ENCODE measurements at places on chromosomes 12 and 14. TPM values are rescaled to one million over a fixed set of nuclear protein-coding genes. Genes with fewer than 3 reads are reported as not detected.

The ARMH4 gene
- total RNA-seq = not detected

GRCh38 chr12:57299514-57300016, 48.6 kb upstream of the STAC3 start:
- DNase-seq = no peak

DNA sequence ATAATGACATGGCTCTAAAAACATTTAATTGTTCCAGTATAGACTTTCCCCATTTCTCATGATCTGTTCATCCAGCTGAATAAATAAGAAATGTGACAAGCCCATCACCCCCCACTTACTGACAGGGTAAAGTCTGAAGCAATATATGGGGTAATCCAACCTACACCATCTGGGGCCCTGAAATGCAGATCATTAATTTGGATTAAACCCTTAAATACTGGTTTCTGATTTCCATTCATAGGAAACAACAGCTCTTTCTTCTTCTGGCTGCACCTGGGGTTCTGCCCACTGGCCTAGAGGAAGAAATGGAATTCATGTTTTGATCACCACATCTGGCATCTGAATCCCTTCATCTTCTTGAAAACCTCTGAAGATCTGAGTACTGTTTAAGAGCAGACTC, 39.3 kb upstream of the ACSM4 start:
- DNase-seq = no peak

DNA sequence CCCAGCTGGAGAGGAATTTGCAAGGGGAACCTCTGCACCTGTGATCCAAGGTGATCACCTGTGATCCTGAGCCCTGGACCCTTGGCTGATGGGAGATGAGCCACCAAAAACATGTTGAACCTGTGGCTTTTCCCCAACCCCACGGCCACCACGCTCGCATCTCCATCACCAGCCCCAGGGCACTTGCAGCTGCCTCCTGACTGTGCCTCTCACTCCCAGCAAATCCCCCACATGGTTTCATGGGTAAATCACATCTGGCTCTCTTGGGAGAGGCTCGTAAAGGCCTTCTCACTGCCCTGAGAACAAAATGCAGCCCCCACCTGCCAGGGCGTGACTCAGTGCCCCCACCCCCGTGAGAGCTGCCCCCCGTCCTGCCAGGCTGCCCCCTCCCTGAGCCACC, 76.0 kb downstream of the RFLNA start:
- no peak for DNase-seq

The AICDA gene
- not detected for total RNA-seq

- no peak for DNase-seq
Measured at GRCh38 chr12:3333583-3333982, 157.4 kb upstream of the PRMT8 start.

The TMEM132C gene
- not detected for total RNA-seq

GRCh38 chr14:61861320-61861865, 99.2 kb downstream of the SNAPC1 start:
- no peak for DNase-seq

DNA sequence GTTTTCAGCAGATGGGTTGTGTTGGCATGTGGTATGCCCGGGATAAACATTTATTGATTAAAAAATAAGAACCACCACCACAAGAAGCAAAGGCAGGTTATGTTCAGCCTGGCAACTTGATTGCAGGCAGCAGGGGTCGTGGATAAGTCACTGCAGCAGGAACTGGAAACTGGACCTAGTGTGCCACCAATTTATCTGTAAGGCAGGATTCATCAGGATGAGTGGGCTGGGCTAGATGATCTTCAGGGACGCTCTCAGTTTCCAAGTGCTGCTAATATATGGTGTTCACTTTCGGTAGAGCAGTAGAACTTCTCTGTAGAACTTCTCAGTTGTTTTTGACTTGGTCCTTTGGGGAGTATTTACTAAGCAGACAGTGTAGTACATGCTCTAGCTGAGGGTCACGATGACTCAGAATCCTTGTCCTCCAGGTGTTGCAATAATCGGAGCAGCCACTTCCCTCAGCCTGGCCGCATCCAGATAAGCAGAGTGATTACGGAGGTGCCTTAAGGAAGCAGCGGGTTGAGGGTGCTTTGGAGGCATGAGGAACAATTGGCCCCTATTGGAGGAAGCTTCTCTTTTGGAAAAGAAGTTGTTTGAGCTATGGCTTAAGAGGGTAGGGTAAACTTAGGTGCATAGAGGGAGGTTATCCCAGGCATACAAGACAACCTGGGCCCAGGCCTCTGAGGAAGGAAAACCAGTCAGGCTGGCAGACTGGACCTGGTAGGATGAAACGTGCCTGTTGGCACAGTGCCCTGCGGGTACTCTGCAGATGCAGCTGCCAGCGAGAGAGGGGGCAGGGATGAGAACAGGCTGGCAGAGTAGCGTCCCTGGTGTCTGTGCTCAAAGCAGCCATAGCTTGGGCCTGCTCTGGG, 104.0 kb downstream of the GPR135 start:
- no peak for DNase-seq

The EIF5 gene
- 243 TPM for total RNA-seq

- DNase-seq = no peak
Measured at GRCh38 chr14:99158150-99158549, 113.8 kb downstream of the BCL11B start.

The ANKRD33 gene
- not detected for total RNA-seq

DNA sequence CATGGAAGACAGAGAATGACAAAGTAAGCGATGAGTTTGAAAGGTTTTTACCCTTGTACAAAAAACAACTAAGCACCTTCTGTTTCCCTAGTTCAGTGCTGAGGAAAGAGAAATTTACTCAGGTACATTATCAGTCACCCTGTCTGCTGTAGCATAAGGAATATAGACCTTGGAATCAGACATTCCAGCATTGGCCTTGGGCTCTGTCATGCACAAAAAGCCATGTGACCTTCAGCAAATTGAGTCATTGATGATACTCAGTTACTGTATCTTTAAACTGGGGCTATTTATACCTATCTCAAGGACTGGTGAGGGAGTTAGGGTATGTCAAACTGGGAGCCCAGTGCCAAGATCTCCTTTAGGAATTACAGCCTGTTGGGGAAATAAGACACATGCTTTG, 19.3 kb upstream of the TCL1A start:
- no peak for DNase-seq

- DNase-seq = no peak
Measured at GRCh38 chr12:24852420-24852819, 96.5 kb downstream of the BCAT1 start.

- peak; percentile 60 for DNase-seq
Measured at GRCh38 chr14:96501217-96501739, 904 bp upstream of the PAPOLA start.

The GNB3 gene
- total RNA-seq = 0.25 TPM

The SPTLC2 gene
- 25.8 TPM for total RNA-seq

All from activated naive CD4-positive, alpha-beta T cell treated with anti-CD3 and anti-CD28 coated beads, Interleukin-2, amount 50 U/mL, for 72 hours (primary cell).